Activated CD8-positive, alpha-beta T cell treated with anti-CD3 and anti-CD28 coated beads, Interleukin-2, amount 10 ng/mL, durations not matched to agents 7 days and 5 days (primary cell): ENCODE measurements at places on chromosomes 3 and 15. TPM values are rescaled to one million over a fixed set of nuclear protein-coding genes. Genes with fewer than 3 reads are reported as not detected.
A peak's percentile ranks its signal among the peaks of the same experiment; 100 is the strongest.

BMF gene
- total RNA-seq, result 2.2 TPM

GRCh38 chr3:136819731-136820679 lies 1.1 kb downstream of the SLC35G2 start:
- DNase-seq, result peak; percentile 55

- DNase-seq, result no peak
These were observed 3.6 kb upstream of the EEFSEC start for GRCh38 chr3:128149650-128150049.

NR1D2 gene
- total RNA-seq, result 3.0 TPM

DNA sequence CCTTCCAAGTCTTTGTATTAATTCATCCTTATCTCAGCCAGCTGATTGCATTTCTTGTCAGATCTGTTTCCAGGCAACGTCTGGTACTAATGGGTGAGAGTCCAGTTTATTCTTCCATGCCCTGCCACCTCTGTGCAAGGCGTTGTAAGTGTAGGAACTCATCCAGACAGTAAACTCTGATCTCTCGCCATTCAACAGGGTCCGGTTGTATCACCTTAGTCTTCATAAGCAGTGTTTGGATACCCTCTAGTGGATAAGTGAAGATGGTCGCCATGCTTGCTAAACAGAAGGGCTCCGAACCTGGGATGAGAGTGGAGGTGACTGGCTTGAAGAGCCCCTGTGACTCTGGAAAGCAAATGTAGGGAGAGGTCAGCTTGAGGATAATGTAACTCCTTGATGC lies 51.6 kb upstream of the CMTM7 start:
- DNase-seq, result peak; percentile 39

DNA sequence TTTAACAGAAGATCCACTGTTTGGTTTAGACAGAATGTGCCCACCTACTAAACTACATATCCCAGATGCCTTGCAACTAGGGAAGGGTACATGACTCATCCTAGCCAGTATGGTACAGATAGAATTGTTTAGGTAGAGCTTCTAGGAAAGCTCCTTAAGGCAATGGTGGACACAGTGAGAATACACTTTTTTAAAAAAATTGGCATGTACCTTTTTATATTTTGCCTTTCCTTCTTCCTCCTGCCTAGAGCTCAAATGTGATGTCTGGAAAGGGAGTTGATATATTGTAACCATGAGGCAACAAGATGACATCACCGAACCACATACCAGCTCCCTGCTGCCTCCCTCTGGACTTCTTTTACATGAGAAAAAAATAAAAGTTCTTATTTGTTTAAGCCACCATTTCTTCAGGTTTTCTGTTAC lies 14.4 kb upstream of the C3orf80 start:
- no peak for DNase-seq
